ENCODE measurements at places on chromosomes 6 and 20.

DNA sequence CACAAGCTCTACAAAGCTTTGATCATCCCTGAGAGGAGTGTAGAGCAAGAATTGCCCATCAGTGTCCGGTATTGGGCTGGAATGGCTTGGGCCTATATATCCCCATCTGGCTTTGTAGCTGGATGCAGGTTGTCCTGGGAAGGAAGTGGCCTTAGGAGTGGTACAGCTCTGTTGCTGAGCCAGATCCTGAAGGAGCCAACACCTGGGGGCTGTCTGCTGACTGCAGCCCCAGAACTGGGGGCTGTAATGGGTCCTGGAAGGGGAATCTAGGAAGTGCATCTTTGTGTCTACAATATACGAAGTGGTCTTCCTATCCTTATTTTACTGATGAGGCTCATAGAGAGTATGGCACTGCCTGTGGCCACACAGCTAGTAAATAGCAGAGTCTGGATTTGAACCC, 145.9 kb downstream of the CDC5L start:
- DNase-seq = no peak

GRCh38 chr20:37356961-37357371, 11.0 kb downstream of the SRC start:
- no peak for DNase-seq

DNA sequence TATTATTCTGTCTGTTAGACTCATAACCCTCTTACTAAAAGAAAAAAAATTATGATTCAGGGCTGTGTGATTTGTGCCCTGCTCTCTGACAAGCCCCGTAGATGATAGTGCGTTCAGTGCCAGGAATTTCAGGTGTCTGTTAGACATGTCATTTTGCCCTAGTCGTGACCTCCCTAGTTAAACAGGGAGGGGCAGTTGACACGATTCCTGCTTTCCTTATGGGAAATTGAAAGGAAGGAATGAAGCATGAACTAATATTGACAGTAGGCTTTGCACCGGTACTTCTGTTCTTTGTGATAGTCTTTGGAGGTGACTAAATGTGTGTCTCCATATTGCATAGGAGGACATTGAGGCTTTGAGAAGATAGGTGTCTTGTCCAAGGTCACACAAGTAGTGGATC, 26.3 kb downstream of the RPRD1B start:
- DNase-seq = no peak

GRCh38 chr6:168756009-168756634, 315.1 kb downstream of the SMOC2 start:
- no peak for DNase-seq

- no peak for DNase-seq
Measured at GRCh38 chr20:52270001-52270606, 78.5 kb upstream of the ZFP64 start.

DNA sequence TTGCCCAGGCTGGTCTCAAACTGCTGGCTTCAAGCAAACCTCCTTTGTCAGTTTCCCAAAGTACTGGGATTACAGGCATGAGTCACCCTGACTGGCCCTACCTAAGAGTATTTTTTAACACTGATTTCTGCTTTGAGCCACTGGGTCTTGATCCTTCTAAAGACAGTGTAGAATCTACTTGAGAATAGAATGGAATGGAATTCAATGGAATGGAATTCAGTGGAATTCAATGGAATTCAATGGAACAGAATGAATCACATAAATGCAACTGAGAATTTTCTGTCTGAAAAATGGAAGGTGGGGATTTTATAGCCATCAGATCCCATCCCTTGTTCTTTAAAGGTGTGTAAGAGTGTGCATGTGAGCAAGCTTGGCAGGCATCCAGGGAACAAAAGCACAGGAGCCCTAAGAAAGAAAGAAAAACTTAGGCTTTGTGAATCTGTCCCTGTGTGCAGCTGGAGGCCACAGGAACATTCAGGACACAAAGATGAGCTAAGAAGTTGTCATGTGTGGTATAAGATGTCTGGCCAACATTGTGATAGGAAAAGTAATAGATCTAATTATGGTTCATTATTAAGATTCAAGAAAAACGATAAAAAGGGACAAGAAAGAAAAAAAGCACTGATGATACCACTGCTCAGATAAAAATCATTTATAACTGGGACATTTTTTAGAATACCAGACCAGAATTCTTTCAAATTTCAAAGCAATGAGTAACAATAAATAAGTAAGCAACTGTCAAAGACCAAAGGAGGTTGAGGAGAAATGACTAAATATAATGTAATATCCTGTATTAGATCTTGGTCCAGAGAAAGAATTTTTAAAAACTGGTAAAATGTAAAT, 681.0 kb upstream of the GJE1 start:
- no peak for DNase-seq

- DNase-seq = no peak
Measured at GRCh38 chr20:20295621-20296498, 72.0 kb upstream of the INSM1 start.

GRCh38 chr6:48826901-48827701, 636.0 kb downstream of the MMUT start:
- DNase-seq = no peak

DNA sequence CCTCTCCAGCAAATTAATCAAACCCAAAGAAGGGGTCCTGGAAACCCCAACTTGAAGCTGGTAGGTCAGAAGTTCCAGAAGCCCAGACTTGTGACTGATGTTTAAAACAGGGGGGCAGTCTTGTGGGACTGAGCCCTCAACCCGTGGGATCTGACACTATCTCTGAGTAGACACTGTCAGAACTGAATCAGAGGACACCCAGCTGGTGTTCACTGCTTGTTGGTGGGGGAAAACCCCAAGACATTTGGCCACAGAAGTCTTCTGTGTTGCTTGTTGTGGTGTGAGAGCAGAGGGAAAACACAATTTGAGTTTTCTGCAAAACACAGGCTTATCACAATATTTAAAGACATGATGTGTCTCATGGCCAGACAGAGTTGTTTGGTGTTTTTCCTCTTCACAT, 29.9 kb downstream of the KIF13A start:
- no peak for DNase-seq

- DNase-seq = no peak
Measured at GRCh38 chr6:13559968-13560650, 14.3 kb upstream of the SIRT5 start.

GRCh38 chr20:44916586-44916985, 6.7 kb downstream of the PABPC1L start:
- no peak for DNase-seq

- DNase-seq = no peak
Measured at GRCh38 chr20:44829688-44830087, 19.3 kb upstream of the RIMS4 start.

GRCh38 chr20:60957621-60958020, 294.4 kb upstream of the CDH4 start:
- DNase-seq = no peak
